ENCODE measurements at places on chromosomes 6 and 20. TPM values are rescaled to one million over a fixed set of nuclear protein-coding genes. Genes with fewer than 3 reads are reported as not detected.

DNA sequence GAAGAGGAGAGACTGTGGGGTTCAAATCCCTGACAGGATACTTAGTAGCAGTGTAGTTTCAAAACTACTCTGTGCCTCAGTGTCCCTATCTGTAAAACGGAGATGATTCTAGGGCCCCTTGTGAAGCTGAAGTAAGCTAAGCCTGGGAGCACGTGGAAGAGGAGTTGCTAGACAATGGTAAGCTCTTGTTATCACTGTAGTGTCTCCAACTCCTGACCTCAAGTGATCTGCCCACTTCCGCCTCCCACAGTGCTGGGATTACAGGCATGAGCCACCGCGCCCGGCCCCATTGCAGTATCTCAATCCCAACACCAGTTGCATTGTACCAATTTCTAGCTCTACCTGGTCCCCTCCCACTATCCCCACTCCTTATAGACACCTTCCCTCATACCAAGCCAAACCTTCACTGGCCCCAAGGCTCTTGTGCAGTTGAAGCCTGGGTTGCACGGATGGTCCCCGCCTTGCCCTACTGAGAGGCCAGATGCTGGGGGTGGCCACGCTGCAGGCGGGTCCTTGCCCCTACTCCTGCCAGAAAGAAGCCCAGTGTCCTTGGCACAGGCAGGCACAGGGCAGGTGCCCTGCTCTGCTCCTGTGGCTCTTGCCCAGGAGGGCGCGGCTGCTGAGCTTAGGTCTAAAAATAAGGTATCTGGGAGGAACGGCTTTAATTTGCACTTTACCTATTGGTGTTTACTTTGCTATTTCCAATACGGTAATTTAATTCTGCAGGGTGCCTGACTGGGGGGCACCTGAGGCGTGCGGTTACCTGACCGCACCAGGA lies 118.1 kb downstream of the VEGFA start:
- DNase-seq = no peak

- no peak for DNase-seq
Measured at GRCh38 chr6:98514796-98515195, 319.6 kb upstream of the POU3F2 start.

- no peak for DNase-seq
Measured at GRCh38 chr20:12014736-12015135, 97.0 kb downstream of the BTBD3 start.

DNA sequence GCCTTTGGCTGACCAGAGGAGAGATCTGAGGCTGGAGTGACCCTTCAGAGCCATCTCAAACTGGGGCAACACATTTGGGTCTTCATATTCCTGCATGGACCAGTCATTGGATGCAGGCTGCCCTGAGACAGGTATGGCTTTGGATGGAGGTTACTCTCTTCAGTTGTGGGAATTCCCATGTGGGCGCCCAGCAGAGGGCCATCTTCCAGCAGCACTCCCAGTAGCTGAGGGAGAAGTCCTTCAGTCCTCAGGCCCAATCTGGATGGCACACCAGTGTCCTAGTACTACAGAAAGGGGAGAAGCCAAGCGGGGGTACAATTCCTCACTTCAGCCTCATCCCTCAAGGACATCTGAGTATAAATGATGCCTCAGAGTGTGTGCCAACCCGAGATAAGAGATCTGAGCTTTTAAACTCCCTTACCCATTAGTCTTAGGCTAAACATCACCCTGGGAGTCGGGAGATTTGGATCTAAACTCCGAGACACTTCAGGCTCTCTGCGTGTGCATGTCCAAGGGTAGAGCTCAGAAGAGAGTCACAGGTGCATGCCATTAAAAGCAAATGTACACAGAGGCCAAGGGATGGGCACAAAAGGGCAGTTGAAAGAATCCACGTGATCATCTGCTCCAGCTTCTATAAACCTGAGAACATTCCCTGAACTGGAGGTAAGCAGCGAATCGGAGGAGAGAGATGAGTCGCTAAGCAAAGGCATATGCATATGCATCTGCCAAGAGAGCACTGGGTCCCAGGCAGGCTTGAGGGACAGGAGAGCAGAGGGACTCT lies 204.6 kb downstream of the CD83 start:
- DNase-seq = no peak

Gene PCMTD2
- polyA plus RNA-seq = 69.5 TPM

GRCh38 chr6:53090576-53090975 lies 25.4 kb downstream of the FBXO9 start:
- no peak for DNase-seq

DNA sequence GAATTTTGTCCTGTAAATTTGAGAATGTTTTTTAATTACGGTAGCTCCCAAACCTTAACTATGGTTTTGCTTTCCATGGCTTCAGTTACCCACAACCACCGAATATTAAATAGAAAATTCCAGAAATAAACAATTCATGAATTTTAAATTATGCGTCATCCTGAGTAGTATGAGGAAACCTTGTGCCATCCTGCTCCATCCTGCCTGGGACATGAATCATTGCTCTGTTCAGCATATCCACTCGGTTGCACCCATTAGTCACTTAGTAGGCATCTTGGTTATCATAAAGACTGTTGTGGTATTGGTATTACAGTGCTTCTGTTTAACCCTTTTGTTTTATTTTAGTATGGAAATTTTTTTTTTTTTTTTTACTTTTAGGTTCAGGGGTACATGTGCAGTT lies 39.7 kb downstream of the KCNS1 start:
- DNase-seq = no peak

DNA sequence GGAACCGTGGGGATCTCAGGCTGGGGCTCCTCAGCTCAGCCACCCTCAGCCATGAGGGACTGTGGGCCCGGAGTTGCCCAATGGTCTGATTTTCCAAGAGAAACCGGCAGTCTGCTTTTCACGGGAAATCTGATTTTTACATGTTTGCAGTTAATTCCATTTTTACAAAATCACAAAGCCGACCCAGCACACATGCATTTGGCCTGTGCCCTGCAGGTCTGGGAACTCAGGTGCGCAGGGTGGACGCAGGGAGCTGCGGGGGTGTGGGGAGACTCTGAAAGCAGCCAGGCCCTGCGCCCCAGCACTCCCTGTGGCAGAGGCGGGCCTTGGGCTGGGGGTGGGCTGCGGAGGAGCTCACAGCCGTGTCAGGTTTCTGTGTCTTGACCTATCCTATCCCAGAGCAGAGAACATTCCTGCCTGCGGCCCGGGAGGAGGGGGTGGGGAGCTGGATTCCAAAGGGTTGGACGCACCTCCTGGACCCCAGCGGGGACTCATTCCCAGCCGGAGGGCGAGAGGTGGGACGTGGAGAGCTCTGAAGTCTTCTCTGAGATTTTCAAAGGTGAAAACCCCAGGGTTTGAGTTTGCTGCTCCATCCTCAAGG lies 60.6 kb downstream of the ADNP start:
- DNase-seq = no peak

Gene CTCFL
- polyA plus RNA-seq = not detected

Gene BTN1A1
- 0.19 TPM for polyA plus RNA-seq

GRCh38 chr20:21074605-21075336 lies 31.4 kb downstream of the LINC00237 start:
- DNase-seq = no peak

- DNase-seq = no peak
Measured at GRCh38 chr20:34300809-34301586, 2.2 kb downstream of the AHCY start.

DNA sequence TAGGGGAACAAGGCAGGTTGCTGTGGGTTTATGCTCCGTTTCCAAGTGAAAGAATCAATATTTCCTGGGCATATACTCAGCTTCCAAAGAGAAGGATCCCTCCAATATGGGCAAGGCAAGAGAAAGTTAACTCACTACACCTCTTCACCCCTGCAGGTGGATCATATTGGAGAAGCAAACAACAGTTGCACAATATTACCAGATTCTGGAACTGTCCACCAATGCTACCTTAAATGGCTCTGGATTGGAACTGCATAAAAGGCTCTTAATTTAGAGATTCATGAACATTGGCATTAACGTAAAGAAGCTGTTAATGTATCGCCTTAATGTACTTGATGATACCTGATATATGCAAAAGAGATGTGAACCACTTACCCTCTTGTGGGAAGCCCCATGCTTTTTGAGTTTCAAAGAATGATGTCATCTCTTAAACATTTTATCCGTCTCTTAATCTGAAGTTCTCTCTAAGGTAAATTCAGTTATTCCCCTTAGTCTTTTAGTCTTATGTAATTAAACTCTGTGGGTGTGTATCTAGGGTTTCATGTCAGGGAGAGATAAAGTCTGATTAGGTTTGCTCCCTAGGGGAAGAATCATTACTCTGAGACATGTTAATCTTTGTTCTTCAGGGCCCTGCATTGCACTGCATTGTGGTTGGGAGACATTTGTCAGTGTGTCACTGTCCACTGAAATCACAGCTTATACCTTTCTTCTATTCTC lies 99.5 kb downstream of the PHACTR1 start:
- DNase-seq = no peak

DNA sequence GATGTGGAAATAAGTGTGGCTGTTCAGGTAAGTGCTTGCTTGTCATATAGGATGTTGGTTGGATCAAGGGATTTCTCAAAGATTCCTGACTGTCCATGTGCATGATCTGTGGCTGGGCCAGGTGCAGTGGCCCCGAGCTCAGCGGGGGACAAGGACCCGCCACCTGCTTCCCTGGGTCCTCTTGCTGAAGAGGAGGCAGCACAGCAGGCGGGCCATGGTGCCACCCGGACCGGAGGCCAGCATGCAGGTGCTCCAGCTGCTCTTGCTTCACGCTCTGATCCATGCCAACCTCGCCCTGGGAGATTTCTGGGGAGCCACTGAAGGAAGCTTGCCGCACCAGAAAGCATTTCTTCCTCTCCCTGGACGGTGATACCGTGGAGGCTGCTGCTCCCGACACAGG lies 173.8 kb downstream of the HIVEP2 start:
- no peak for DNase-seq

GRCh38 chr6:34231566-34232336 lies 4.9 kb upstream of the HMGA1 start:
- DNase-seq = no peak

DNA sequence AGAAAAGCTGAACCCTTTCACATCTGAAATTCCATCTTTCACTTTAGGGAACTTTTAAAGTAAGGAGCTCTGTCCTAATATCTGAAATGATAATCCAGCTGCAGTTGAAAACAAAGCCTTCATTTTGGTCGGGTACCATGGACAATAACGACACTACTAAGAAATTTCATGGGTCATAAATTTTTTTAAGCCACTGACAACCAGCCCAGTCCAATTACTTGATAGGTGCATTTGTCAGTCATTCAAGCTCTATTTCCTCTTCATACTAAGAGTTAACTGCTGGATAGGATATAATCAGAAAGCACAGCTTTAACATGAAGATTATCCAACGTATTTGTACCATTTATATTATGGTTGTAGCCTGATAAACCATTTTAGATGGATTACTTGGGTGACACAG lies 52.5 kb downstream of the MMUT start:
- DNase-seq = no peak

DNA sequence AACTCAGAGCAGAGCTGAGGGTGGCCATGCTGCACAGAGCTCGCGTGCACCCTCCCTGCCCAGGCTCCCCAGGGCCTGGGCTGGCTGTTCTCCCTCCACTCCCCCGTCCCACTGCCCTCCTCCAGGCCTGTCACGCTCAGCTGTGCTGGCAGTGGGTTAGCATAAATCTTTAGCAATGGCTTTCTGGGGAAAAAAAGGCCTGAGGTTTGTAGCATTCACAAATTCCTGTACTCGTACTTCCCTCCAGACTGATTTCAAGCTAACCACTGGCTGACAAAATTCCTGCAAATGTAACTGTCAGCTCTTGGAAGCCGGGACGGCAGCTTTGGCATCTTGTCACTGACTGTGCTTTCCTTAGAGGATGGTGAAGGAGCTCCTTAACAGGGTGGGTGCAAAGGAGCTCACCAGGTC lies 22.3 kb upstream of the SMOC2 start:
- DNase-seq = no peak

DNA sequence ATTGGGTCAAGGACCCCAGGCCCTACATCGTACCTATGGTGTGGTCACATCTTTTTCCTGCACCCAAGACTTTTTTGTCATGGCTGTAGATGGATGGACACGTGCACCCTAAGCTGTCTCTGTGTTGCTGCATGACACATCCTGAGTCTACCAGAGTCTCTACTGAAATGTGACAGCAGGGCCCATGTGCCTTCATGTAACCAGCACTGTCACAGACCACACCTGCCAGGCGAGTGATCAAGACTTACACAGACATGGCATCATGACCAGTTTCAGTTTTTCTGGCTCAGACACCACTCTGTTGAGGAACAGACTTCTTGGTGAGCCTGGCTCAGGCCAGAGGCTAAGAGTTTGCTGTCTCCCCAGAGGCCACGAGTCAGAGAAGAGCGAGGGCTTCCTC lies 7.6 kb downstream of the PRND start:
- DNase-seq = no peak

GRCh38 chr6:100105138-100105537 lies 111.1 kb upstream of the MCHR2 start:
- no peak for DNase-seq

- DNase-seq = no peak
Measured at GRCh38 chr6:15854826-15855710, 192.2 kb upstream of the DTNBP1 start.

Gene ARHGAP18
- 0.84 TPM for polyA plus RNA-seq

DNA sequence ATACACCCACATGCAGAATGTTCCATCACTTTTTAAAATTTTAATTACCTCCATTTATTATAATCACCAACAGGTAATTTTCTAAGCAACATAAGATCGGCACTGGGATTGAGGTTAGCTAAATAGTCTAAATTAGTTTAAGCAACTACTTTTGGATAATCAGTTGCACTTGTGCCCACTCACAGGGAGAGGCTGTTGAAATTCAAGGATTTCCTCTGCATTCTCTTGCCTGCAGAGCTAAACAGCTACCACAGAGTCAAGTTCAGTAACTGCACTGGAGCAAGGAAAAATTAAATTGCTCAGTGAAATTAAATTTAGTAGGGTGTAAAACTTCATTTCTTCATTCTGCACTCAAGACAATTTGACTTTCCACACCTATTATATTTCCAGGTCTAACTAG lies 120.7 kb upstream of the CCDC28A start:
- DNase-seq = no peak

GRCh38 chr6:149897015-149897697 lies 757 bp downstream of the RAET1E start:
- no peak for DNase-seq

- no peak for DNase-seq
Measured at GRCh38 chr6:45609141-45609638, 231.5 kb upstream of the SUPT3H start.

GRCh38 chr6:46940433-46941226 lies 18.9 kb upstream of the ADGRF5 start:
- no peak for DNase-seq

- DNase-seq = no peak
Measured at GRCh38 chr6:35015996-35016395, 125.1 kb downstream of the TCP11 start.

DNA sequence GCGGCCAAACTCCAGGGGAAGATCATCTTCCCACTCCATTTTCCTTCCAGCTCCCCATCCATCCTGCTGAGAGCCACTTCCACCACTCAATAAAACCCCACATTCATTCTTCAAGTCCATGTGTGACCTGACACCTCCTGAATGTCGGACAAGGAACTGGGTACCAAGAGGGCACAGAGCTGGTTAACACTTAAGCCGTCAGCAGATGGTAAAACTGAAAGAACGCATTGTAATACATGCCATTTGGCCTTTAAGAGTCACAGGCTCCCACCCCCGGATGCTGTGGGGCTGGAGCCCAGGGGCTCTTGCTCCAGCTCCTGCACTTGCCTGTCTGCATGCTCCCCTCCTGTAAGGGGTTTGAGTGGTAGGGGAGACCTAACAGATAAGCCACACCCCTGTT lies 753.9 kb downstream of the COL12A1 start:
- no peak for DNase-seq

Gene MOG
- polyA plus RNA-seq = not detected

Gene RAB32
- 2.7 TPM for polyA plus RNA-seq

GRCh38 chr20:48595495-48596333 lies 232.1 kb downstream of the PREX1 start:
- no peak for DNase-seq
